ENCODE measurements at places on chromosomes 6 and 20. TPM values are rescaled to one million over a fixed set of nuclear protein-coding genes. Genes with fewer than 3 reads are reported as not detected.

The YIPF3 gene
- 86.9 TPM for total RNA-seq

The BCAS1 gene
- 4.0 TPM for total RNA-seq

The DSN1 gene
- total RNA-seq: 11.0 TPM

The COL9A1 gene
- total RNA-seq: 1.7 TPM

The C20orf141 gene
- total RNA-seq: not detected

The FAM209B gene
- 0.55 TPM for total RNA-seq

The DNMT3B gene
- 1.0 TPM for total RNA-seq

The SPEF1 gene
- 15.5 TPM for total RNA-seq

The RIPPLY2 gene
- not detected for total RNA-seq

The NRN1 gene
- 10.8 TPM for total RNA-seq

The C6orf132 gene
- 33.1 TPM for total RNA-seq

The BTN2A1 gene
- total RNA-seq: 20.0 TPM

The CAGE1 gene
- total RNA-seq: not detected

The NOX3 gene
- not detected for total RNA-seq

The STX7 gene
- total RNA-seq: 61.2 TPM

The LPA gene
- total RNA-seq: not detected

The ZBTB12 gene
- total RNA-seq: 6.4 TPM

The IFNGR1 gene
- 165 TPM for total RNA-seq

The HSPA12B gene
- total RNA-seq: 28.3 TPM

The ANKEF1 gene
- 7.9 TPM for total RNA-seq

The XKR7 gene
- 0.12 TPM for total RNA-seq

The PSORS1C1 gene
- total RNA-seq: 2.6 TPM

The ANGPT4 gene
- 0.67 TPM for total RNA-seq

The CGA gene
- total RNA-seq: not detected

The CRYBG1 gene
- 28.0 TPM for total RNA-seq

The TFAP2D gene
- not detected for total RNA-seq

The POU3F2 gene
- not detected for total RNA-seq

The VWA7 gene
- total RNA-seq: 14.2 TPM

The EMILIN3 gene
- total RNA-seq: 0.06 TPM

The PPIL6 gene
- 18.0 TPM for total RNA-seq

The EGFL8 gene
- 9.6 TPM for total RNA-seq

The BPIFB1 gene
- total RNA-seq: 61.9 TPM

The PTK6 gene
- total RNA-seq: 5.1 TPM

The PPP1R14C gene
- total RNA-seq: 20.1 TPM

The SNX21 gene
- total RNA-seq: 30.9 TPM

The TRIM31 gene
- total RNA-seq: not detected

The ZNF831 gene
- 0.86 TPM for total RNA-seq

The LST1 gene
- total RNA-seq: 9.6 TPM

The MUCL3 gene
- total RNA-seq: 3.6 TPM

The TMEM170B gene
- 9.2 TPM for total RNA-seq

Measured in lung (tissue), 17 donors.